Gastroesophageal sphincter (tissue), 4 donors: ENCODE measurements at places on chromosomes 5 and 9. TPM values are rescaled to one million over a fixed set of nuclear protein-coding genes. Genes with fewer than 3 reads are reported as not detected.

Gene FAM174A
- total RNA-seq = 51.5 TPM

Gene SPATA31D4
- not detected for total RNA-seq

Gene CER1
- not detected for total RNA-seq

Gene SHC3
- 2.3 TPM for total RNA-seq

Gene KIF4B
- under 0.01 TPM for total RNA-seq
